ENCODE measurements at places on chromosomes 5 and 9.

DNA sequence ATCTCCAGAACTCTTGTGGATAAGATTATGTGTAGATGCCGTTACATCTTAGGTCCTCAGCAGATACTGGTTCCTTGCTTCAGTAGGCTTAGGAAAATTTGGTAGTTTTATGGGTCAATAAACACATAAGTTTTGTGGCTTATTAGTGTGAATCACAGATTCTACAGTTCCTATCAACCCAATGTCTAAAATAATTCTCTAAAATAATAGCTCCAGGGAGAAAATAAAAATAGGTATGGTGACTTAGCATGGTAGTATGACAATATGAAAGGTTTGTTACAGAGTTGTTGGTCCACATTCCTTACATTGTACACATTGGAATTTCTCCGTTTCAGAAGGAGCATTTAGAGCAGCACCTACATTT lies 91.7 kb downstream of the AOPEP start:
- DNase-seq, result no peak

- no peak for DNase-seq
Measured at GRCh38 chr5:1819458-1819857, 18.3 kb downstream of the NDUFS6 start.

- DNase-seq, result no peak
Measured at GRCh38 chr5:107058235-107058634, 612.5 kb downstream of the EFNA5 start.

- no peak for DNase-seq
Measured at GRCh38 chr9:130239741-130240241, 25.8 kb upstream of the HMCN2 start.

DNA sequence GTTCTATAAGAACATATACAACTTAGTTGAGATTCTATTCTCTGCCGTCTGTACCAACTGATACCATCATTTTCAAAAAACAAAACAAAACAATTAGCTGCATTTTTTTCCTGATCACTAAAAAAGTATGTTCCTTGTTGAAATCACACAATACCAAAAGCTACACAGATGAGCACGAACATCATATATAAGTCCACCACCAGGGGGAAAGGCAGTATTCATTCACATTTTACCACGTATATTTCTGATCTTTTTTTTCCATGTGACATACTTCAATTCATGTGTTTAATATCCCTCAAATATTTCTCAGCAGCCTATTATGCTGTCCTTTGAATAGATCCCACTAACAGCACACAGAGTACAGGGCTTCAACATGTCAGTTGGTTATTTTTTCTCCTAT lies 40.6 kb downstream of the IRX2 start:
- peak; percentile 42 for DNase-seq

DNA sequence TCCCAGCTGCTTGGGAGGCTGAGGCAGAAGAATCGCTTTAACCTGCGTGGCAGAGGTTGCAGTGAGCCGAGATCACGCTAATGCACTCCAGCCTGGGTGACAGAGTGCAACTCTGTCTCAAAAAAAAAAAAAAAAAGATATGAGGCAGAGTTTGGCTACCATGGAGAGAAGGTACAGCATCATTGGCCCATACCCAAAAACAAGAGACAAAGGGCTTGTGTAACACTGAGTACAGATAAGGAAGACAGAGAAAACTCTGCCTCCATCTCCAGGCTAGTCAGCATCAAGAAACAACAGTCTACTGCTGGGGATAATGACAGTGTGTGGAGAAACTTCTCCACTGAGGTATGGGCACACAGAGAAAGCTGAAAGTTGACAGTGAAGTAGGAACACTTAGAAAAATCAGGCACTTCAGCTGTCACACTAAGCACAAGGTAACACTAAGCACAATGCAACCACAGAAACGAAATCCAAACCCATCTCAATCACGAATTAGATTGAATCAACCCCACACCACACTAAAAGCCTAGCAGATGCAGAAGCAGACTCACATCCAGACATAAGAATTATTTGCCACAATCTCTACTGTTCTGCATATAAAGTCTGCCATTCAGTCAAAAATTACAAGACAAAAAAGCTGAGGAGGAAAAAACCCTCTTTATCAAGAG lies 10.5 kb downstream of the PJA2 start:
- peak; percentile 21 for DNase-seq

- peak; percentile 17 for DNase-seq
Measured at GRCh38 chr5:131264451-131265099, 722 bp downstream of the CDC42SE2 start.

All from fibroblast of skin of scalp (primary cell).